Frontal cortex (tissue), 4 donors: ENCODE measurements at places on chromosomes 7 and 10. TPM values are rescaled to one million over a fixed set of nuclear protein-coding genes. Genes with fewer than 3 reads are reported as not detected.

ELMO1 gene
- total RNA-seq: 68.1 TPM

TAS2R5 gene
- 0.82 TPM for total RNA-seq

ABCB4 gene
- 1.2 TPM for total RNA-seq

CLDN15 gene
- 2.9 TPM for total RNA-seq

C10orf62 gene
- not detected for total RNA-seq

POLR3A gene
- total RNA-seq: 39.1 TPM

MAGI2 gene
- 136 TPM for total RNA-seq

PTPN20 gene
- 18.8 TPM for total RNA-seq

SGPL1 gene
- total RNA-seq: 40.4 TPM

CPEB3 gene
- total RNA-seq: 21.2 TPM

SFXN2 gene
- 4.1 TPM for total RNA-seq

CCSER2 gene
- 90.1 TPM for total RNA-seq

BLNK gene
- 0.41 TPM for total RNA-seq

SLC29A4 gene
- 14.7 TPM for total RNA-seq

AKR1C8 gene
- total RNA-seq: not detected

CCL24 gene
- total RNA-seq: not detected

MYO1G gene
- 0.41 TPM for total RNA-seq

OR2A12 gene
- total RNA-seq: not detected

GIMAP2 gene
- total RNA-seq: 3.7 TPM

UFSP1 gene
- 3.7 TPM for total RNA-seq

GDF2 gene
- total RNA-seq: not detected

OR6B1 gene
- total RNA-seq: not detected

SNCG gene
- 1.6 TPM for total RNA-seq

CYP3A7 gene
- not detected for total RNA-seq

INHBA gene
- 12.6 TPM for total RNA-seq

ACSM6 gene
- total RNA-seq: not detected

ZNF282 gene
- total RNA-seq: 20.8 TPM

SLC26A5 gene
- total RNA-seq: not detected

CYP2W1 gene
- total RNA-seq: not detected

ZDHHC4 gene
- 52.2 TPM for total RNA-seq

HECW1 gene
- 41.6 TPM for total RNA-seq
